ENCODE measurements at places on chromosomes 12 and 14.

- DNase-seq, result no peak
Observed at GRCh38 chr12:19382563-19382962, 56.7 kb upstream of the AEBP2 start.

- no peak for DNase-seq
Observed at GRCh38 chr12:97216848-97217247, 245.8 kb upstream of the RMST start.

DNA sequence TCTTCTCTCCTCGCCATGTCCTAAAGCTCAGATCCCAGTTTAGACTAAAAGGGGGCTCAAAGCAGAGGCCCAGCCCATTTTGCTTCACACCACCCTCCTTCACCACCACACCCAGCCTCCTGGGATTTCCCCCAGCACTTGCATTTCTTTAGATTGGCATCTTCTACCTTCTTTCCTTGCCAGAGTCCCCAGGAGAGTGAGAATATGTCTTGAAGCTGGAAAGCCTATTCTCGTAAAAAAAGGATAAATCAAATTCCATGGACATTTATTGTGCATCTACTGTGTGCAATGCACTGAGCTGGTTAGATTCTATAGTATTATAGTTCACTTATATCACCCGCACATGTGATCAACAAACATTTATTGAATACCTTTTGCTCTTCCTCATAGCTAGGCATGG lies 10.2 kb downstream of the FBXW8 start:
- DNase-seq, result no peak

DNA sequence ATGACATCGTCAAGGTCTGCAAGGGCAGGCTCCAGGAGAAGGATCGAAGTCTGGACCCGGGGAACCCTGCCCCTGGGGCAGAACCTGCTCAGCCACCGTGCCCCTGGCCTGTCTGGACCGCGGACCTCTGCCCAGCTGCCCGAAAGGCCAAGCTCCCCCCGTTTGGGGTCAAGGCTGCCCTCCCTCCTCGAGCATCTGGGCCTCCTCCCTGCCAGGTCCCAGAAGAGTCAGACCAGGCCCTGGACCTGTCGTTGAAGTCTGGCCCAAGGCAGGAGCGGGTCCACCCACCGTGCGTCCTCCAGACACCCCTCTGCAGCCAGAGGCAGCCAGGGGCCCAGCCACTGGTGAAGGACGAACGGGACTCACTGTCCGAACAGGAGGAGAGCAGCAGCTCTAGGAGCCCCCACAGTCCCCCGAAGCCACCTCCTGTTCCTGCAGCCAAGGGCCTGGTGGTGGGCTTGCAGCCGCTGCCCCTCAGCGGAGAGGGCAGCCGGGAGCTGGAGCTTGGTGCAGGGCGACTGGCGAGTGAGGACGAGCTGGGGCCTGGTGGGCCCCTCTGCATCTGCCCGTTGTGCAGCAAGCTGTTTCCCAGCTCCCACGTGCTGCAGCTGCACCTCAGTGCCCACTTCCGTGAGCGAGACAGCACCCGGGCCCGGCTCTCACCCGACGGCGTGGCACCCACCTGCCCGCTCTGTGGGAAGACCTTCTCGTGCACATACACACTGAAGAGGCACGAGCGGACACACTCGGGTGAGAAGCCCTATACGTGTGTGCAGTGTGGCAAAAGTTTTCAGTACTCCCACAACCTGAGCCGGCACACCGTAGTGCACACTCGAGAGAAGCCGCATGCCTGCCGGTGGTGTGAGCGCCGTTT lies 856 bp downstream of the ZBTB42 start:
- no peak for DNase-seq

DNA sequence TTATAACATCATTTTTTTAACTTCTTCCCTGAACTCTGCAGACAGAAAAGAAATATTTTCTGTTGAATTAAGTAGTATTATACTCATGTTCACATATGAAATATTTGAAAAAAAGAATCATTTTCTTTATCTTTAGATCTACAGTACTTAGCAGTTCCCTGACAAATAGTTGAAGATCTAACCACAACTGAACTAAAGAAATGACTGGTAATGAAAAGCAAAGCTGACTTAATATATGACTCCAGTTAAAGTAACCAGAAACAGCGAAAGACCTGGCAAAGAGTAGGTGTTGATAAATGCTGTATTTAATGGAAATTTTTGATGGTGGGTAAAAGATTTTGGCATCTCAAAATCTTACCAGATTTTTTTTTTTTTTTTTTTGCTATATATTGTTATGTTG lies 207.1 kb upstream of the SLC16A7 start:
- no peak for DNase-seq

- no peak for DNase-seq
Observed at GRCh38 chr14:24149302-24149969, 2.1 kb downstream of the RNF31 start.

DNA sequence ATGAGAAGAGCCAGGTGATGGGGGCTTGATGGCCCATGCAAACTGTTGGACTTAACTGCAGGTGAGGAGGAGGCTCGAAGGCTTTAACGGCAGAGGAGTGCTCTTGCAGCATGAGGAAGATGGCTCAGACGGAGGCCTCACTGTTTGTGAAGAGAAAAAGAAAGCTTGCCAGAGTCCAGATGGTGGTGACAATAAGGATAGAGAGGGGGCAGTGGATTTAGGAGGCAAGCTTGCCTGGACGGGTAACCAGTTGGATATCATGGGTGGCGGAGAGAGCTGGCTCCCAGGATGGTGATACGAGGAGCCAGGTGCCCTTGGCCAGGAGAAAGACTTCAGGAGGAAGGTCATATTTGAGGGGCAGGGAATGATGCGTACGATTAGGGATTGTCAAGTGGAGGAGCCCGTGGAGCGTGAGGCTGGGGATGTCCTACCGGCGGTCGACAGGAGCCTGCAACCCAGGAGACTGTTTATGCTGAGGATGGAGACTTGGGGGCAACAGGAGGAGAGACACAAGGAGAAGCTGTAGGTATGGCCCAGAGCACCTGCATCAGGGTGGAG lies 71.8 kb downstream of the CACNA1C start:
- DNase-seq, result no peak

DNA sequence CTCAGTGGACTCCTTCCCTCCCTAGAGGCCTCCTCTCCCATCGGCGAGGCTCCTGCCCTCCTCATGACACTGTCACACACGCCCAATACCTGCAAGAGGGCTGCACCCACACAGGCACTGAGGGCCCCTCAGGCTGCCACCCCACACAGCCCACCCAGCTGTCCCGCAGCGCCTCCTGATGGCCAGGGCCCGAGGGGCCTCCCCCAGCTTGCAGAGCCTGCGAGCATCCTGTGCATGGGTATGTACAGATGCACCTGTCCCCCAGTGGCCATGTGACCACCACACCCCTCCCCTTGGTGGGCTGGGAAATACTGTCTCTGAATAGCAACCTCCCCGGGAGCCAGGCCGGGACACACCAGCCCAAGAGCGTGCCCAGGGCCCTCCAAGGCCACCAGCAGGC lies 19.0 kb upstream of the NUDT14 start:
- no peak for DNase-seq
